ENCODE measurements at places on chromosomes 3 and 15. TPM values are rescaled to one million over a fixed set of nuclear protein-coding genes. Genes with fewer than 3 reads are reported as not detected.

DNA sequence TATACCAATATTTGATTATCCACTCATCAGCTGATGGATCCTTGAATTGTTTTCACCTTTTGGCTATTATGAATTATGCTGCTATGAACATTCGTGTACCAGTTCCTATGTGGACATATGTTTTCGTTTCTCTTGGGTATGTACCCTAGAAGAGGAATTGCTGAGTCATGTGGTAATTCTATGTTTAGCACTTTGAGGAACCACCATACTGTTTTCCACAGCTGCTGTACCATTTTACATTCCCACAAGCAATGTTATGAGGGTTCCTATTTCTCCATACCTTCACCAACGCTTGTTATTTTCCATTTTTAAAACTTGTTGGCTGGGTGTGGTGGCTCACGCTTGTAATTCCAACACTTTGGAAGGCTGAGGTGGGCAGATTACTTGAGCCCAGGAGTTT, 62.9 kb downstream of the RPLP1 start:
- DNase-seq = no peak

- no peak for DNase-seq
Measured at GRCh38 chr3:19945969-19946831, 697 bp upstream of the RAB5A start.

DNA sequence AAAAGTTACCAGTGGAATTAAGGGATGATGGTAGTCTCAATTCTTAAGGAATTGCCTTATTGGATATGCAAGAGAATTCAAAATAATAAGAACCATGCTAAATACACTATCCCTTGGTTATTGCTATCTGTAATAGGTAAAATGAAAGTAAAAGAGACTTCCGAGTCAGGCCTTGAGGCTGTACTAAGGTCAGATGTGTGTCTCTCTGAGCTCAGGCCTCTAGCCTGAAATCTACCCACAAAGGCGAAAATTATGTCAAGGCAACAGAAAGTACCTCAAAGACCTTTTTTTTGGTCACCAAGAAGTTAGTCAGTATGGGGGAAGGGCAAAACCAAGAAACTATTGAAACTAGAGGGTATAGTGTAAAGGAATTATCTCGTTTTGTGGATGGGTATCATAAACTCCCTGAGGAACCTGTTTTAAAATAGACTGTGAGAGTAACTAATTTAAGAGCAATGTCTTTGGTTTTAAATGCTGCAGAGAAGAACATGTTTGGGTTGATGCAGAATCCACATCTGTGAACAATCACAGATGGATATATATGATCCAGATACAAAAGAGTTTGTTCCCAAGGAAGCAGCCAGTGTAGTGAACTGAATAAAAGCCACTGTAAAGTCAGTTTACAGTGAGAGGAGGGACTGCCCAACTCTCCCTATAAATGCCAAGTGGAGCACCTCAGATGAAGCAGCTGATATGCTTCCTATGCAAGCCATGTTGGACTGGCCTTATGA, 382.3 kb upstream of the SEMA6D start:
- no peak for DNase-seq

- no peak for DNase-seq
Measured at GRCh38 chr15:63938486-63939061, 104.8 kb upstream of the HERC1 start.

DNA sequence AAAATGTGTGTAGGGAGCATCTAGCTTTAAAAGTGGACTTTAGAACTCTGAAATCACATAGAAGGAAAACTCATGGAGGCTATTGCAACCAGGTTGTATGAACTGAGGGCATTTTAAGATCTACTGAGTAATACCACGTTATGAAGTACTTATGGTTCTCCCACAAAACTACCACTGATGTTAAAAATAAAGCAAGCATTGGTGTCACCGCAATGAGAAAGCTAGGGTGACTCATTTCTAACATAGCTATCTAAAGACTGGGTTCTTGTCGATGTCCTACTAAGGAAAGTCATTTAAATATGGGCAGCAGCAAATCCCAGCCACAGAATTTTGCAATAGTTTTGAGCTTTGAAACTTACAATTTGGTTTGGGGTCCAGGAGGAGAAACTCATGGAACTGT, 584.8 kb downstream of the DIPK2A start:
- DNase-seq = no peak

DNA sequence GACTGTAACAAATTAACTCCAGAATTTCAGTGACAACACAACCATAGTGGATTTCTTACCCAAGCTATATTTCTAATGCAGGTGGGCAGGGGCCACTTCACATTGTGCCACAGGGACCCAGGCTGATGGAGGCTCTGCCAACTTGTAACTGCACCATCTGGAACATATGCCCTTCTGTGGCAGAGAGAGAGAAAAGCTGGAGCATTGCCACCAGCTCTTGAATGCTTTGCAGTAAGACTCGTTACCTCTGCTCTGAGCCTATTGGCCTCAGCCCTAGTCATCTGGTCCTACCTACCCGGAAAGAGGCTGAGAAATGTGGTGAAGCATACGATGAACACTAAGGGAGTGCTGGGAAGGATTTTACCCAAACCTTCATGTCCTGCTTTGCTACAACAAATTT, 587.1 kb downstream of the ZNF385D start:
- no peak for DNase-seq

GRCh38 chr15:38699633-38700230, 135.1 kb upstream of the RASGRP1 start:
- peak; percentile 71 for DNase-seq

GRCh38 chr15:63446255-63446654, 58.1 kb upstream of the USP3 start:
- no peak for DNase-seq

DNA sequence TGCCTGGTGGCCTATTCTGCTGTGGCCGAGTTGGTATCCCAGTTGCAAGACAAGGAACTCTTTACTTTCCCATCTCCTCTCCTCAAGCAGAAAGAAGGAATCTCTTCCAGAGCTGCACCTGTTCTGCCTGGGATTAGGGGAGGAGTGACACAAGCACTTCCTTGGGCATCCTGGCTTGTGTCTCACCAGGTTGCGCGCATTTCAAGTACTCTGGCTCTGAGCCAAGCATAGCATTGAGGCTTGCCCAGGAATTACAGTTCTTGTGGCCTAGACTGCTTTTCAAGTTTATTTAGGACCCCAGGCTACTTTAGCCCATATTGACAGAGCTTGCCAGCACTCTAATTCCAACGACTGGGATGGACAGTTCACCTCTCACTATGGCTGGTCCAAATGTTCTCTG, 150.5 kb downstream of the RSRC1 start:
- no peak for DNase-seq

DNA sequence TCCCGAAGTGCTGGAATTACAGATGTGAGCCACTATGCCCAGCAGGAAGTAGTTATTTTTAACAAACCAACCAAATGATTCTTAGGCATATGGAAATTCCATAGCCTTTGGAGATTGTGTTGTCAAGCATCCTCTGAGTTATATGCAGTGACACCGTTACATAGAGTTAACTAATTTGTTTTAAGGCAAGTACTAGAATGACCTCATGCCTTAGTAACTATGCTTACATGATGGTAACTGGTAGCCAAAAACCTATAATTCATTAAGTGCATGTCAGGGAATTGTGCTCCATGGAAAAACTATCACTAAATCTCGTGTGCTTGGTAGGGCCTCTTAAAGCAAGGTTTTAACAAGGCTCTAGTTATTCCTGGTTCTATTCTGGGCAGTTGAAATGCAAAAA, 392.8 kb downstream of the TUSC7 start:
- DNase-seq = no peak

- DNase-seq = peak; percentile 51
Measured at GRCh38 chr3:185351396-185351795, 11.5 kb upstream of the MAP3K13 start.

DNA sequence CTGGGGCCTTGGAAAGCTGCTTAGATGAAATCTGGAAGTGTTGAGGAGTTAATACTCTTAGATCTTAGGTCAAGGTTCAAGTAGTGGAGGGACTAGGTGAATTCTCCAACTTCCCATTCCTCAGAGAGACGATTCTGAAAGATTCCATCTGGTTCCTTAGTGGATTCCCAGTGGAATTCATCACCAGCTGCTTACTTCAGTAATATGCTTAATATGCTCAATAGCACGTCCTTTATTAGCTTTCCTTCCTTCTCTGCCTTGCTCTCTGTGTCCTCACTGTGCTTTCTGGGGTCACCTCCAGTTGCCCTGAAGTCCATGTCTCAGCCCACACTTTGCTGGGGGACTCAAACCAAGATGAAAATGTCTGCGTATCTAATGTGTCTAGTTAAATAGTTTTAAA, 31.0 kb downstream of the CEP63 start:
- DNase-seq = peak; percentile 28

GRCh38 chr15:90598679-90599078, 69.0 kb downstream of the CRTC3 start:
- DNase-seq = no peak

GRCh38 chr3:185741586-185741985, 83.3 kb downstream of the IGF2BP2 start:
- DNase-seq = no peak

DNA sequence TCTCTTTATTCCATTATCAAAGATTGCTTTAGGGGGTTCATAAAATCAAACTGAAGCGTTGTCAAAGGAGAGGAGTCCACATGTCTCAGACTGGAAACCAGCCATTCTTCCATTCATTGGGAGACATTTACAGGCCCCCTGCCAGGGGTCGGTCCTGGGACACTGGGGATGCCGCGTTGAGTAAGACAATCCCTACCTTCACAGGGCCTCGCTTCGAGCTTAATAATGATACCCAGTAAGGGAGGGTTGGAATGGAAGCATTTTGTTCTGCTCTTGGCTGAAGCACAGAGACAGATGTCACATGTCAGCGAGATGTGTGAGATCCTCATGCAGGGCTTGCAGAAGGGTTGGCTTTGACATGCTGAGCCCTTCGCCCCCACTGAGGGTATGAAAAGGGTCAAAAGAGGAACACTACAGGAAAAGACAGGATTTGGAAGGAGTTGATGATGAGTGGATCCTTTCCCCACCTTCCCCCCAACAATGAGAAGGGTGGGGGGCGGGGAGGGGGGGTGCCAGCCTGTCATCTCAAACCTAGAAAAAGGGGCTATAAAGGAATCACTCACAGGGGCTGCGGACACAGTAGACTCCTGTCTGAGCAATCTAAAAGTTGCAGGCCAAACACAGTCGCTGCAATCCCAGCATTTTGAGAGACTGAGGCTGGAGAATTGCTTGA, 25.6 kb upstream of the ARL8B start:
- no peak for DNase-seq

DNA sequence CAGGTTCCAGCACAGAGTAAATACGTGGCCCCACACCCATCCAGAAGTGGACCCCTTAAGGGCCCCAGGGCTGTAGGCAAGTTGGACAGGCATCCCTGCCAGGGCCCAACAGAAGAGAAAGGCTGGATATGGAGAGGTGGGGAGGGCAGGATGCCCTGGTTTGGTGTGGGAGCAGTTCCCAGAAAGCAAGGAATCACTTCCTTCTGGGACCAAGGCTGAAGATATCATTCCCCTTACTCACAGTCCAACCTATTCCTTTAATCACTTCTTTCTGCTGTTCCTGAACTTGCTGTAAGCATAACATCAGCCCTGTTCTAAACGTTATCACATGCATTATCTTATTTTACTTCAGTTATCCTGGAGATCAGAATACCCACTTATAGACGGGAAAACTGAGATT, 6.1 kb upstream of the MESP2 start:
- peak; percentile 76 for DNase-seq

DNA sequence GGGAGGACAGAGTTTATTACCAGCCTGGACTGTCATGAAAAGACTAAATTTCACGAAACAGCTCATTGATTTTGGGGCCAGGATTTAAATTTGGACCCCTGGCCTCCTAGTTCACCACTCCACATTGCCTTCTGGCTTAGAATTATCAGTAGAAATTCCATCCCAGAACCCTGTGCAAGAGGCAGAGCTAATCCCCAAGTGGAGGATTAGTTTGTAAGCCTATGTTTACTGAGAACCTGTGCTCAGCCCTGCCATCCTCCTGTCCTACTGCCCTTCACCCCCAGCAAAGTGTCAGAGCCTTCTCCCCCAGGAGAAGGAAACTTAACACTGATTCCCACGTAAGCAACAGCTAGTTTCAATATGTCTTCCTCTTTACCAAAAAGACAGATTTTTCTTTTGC, 99.4 kb downstream of the SST start:
- no peak for DNase-seq

- peak; percentile 80 for DNase-seq
Measured at GRCh38 chr3:194481103-194481502, 5.7 kb downstream of the ATP13A3 start.

- no peak for DNase-seq
Measured at GRCh38 chr3:89025185-89025584, 82.2 kb upstream of the EPHA3 start.

DNA sequence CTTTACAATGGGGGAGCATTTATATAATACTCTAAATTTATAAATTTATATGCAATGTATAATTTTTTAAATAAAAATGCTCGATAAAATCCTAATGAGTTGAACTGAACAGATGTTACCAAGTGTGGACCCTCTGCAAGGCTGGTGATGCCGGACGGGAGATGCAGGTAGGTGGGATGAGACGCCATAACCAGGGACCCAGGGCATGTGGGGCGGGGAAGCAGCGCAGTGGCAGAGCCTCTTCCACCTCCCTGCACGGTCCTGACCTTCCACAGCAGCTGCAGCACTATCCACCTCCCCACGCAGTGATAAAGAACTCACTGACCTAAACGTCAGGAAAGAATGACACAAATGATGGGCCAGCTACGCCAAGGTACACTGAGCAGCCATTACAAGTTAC, 12.8 kb downstream of the PCSK6 start:
- no peak for DNase-seq

DNA sequence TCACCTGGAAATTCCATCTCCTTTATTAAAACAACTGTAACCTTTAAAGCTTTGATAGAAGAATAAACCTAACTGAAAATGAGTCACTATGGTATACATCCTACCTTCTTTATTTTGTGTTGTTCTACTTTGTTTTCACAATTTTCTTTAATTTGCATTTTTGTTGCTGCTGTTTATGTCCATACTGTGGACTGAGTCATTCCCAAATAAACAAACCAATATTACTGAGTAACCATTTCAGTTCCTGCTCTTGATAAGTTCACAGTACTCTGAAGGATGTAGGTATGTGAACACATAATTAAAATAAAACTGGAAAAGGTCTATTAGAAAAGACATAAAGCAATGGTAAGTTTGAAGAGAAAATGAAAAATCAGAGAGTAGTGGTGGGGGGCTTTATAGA, 528.5 kb upstream of the GOLIM4 start:
- no peak for DNase-seq

GRCh38 chr3:11384074-11384473, 111.9 kb downstream of the ATG7 start:
- no peak for DNase-seq

Gene LYZL4
- not detected for total RNA-seq

Gene DUOXA2
- total RNA-seq = not detected

Gene ZNF621
- 13.0 TPM for total RNA-seq

Gene SKOR1
- total RNA-seq = 0.08 TPM

Gene GADL1
- 0.18 TPM for total RNA-seq

Gene CD86
- total RNA-seq = not detected

Gene CHRD
- 4.6 TPM for total RNA-seq

Gene TRAK1
- 51.6 TPM for total RNA-seq

Gene WWTR1
- 205 TPM for total RNA-seq

Gene HPS3
- 33.0 TPM for total RNA-seq

Gene P4HTM
- total RNA-seq = 49.1 TPM
